Vagina (tissue), 2 donors: ENCODE measurements at places on chromosomes 2 and 18.

GRCh38 chr2:216560838-216561270 is 62.2 kb downstream of the RPL37A start:
- no peak for DNase-seq

DNA sequence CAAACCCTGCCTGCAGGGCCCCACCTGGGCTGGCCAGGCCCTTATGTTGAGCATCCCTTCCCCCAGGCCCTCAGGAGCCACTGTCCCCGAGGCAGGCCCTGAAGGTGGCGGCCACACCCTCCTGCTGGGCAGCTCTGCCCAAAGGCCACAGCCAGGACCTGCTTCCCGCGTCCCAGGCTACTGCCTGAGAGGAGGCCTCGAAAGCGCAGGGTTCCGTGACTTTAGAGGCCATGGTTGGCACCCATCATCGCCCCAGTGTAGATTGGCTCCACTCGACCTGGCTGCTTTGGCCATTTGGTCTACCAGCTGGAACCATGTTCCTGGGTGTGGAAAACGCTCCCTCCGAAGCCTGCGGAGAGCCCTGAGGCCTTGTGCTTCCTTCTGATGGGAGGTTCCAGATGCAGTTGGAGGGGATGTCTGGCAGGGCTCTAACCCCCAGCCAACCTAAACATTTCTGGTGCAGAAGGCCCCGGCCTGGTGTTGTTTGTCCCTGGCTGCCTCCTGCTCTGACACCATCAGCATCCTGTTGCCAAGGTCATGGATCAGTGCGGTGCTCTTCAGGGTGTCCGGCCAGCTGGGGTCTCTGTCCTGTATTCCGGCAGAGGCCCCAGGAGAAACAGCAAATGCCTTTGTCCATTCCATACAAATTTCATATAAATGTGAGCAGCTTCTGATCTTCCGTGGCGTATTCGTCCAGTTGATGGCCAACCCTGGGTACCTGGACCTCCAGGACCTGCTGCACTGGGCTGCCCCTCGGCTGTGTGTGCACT is 14.7 kb downstream of the CAPN10 start:
- no peak for DNase-seq

- no peak for DNase-seq
These were observed 1711.2 kb upstream of the CELF4 start for GRCh38 chr18:39276764-39277163.

DNA sequence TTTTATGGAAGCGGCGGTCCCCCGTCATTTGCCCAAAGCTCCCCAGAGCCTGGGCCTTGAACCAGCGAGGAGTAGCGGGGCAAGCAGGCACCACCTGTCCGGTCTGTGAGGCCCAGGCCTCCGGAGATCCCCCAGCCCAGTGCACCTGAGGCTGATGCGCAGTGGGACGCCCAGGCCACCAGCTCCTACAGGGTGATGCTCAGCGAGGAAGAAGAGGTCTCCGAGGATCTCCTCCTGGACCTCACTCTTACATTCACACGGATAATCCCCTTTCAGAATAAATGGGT is 220.2 kb downstream of the NDUFA10 start:
- no peak for DNase-seq

DNA sequence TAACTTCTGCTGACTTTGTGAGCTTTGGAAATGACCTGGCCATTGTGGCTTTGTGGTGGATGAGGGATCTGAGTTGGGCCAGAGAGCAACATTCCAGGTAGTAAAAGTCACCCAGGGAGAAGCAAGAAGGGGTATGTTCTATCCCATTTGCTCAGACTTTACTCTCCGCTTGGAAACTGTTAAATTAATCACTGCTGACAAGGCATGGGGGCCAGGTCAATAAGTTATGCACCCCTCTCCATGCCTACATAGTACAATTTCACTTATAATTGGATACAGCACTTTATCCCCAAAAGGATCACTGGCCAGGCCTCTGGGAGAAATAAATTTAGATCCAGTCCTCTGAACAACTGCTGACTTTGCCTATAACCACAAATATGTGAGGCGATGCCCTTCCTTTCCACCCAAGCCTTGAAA is 92.1 kb downstream of the RPRM start:
- DNase-seq, result no peak

GRCh38 chr2:120453635-120453998 is 107.7 kb downstream of the INHBB start:
- DNase-seq, result no peak

DNA sequence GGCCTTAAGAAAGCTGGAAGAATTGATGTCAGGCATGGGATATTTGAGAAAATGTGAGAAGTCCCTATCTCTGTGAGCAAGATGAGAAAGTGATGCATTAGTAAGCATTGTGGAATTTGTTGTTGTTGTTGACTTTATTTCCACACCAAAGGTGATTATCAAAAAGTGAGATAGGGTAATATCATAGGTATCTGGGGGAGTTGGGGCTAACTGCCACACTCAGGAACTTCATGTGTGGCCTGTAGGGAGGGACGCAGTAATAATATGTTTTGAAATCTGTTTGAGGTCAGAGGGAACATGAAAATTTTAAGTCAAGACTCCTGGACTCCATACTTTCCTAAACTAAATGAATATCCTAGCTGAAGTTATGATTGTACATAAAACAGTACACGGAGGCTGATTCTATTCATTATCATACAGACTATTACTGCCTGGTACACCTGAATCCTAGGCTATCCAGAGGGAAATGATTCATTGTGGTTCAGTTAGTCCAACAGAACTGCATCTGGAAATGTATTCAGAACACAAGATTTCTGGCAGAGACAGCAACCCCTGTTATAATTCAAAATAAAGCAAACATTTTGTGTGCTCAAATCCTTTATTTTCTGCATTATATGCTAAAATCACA is 304.8 kb downstream of the CPS1 start:
- no peak for DNase-seq

- no peak for DNase-seq
These were observed 63.9 kb downstream of the MDH1 start for GRCh38 chr2:63652652-63652985.

DNA sequence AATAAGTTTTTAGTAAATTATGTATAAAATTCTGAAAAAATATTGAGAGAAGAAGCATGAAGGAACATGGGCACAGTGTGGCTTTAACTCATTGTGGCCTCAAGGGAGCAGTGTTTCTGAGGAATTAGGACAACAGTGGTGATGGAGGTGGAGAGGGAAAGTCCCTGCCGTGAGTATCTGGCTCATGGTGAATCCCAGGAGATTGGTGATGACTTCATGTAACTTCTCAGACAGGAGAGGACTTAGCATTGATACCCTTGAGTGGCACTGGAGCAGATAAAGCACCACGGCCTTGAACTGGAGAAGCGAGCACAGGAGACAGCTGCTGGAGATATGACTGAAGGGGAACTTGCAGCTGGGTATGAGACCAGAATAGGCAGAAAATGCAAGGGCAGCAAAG is 35.0 kb upstream of the LRP1B start:
- DNase-seq, result no peak

DNA sequence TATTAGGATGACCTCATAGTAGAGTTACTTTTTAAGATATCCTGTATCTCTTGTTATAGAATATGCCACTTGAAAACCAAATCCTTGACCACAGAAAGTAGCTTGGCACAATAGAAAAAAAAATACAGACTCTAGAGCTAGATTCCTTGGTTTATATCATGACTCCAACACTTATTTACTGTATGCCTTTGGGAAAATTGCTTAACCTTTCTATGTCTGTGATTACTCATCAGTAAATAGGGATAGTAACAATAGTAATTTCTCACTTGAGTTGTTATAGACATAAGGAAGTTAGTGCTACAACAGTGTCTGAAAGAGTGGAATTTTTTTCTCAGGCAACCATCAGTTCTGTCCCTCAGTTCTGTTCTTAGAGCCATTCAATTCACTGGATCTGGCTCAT is 193.8 kb downstream of the GULP1 start:
- no peak for DNase-seq

GRCh38 chr2:22520369-22521288 is 864.4 kb upstream of the KLHL29 start:
- no peak for DNase-seq

GRCh38 chr18:68564961-68565360 is 149.9 kb downstream of the TMX3 start:
- DNase-seq, result no peak

DNA sequence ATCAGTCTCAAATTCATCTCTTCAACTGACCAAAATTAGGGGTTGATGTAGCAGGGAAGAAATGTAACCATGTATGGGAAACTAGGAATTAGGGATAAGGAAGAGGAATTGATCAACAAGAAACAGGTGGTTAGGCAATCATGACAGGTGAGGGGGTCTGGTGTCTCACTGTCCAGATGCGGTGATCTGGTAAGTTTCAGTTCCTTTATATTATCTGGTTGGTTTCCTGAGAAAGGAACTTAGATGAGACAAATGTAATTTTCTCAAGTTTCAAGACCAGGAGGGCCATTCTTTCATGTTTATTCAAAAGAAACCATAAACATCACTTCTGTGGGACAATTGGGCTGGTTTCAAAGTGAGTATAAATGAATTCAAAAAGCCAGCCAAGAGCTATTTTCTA is 306.2 kb upstream of the KCNJ3 start:
- no peak for DNase-seq

GRCh38 chr2:98134172-98135005 is 47.4 kb downstream of the VWA3B start:
- peak; percentile 64 for DNase-seq

DNA sequence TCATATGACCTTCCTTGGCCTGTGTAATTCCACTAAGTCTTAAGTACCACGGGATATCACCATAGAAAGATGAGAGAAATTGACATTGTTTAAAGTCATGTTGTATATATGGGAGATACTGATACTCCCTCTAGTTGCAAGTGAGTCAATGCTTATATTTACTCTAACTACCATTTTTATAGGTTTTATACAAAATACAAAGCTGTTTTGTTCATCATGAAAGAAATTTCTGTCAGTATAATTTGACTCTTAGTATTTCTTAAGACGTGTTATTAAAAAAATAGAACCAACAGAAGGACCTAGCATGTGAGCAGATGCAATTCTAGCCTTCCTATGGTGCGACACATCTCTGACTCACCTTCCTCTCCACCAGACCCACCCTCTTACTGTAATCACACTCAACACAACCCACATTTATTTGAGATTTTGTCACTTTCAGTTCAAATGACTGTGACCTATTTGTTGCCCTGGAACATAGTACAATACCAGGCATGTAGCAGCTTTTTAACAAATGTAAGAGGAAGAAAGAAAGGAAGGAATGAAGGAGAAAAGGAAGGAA is 453.1 kb downstream of the CMPK2 start:
- no peak for DNase-seq

DNA sequence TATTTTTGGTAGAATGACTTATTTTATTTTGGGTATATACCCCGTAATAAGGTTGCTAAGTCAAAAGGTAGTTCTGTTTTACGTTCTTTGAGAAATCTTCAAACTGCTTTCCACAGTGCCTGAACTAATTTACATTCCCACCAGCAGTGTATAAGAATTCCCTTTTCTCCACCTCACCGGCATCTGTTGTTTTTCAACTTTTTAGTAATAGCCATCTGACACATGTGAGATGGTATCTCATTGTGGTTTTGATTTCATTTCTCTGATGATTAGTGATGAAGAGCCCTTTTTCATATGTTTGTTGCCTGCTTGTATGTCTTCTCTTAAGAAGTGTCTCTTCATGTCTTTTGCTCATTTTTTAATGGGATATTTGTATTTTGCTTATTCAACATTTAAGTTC is 215.2 kb upstream of the TFPI start:
- no peak for DNase-seq

- no peak for DNase-seq
These were observed 38.4 kb downstream of the CYP26B1 start for GRCh38 chr2:72109291-72109690.

DNA sequence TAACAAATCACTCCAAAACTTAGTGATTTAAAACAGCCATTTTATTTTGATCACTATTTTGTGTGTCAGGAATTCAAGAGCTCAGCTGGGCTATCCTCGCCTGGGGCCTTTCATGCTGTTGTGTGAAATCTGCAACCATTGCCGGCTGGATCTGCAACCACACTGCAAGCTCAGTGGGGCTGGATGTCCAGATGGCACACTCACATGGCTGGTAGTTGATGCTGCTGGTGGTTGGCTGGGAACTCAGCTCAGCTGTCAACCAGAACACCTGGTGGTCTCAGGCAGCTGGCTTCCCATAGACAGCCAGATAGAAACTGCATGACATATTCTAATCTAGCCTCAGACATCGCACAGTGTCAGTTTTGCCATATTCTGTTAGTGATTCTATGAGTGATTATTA is 30.6 kb upstream of the AP1S3 start:
- no peak for DNase-seq

DNA sequence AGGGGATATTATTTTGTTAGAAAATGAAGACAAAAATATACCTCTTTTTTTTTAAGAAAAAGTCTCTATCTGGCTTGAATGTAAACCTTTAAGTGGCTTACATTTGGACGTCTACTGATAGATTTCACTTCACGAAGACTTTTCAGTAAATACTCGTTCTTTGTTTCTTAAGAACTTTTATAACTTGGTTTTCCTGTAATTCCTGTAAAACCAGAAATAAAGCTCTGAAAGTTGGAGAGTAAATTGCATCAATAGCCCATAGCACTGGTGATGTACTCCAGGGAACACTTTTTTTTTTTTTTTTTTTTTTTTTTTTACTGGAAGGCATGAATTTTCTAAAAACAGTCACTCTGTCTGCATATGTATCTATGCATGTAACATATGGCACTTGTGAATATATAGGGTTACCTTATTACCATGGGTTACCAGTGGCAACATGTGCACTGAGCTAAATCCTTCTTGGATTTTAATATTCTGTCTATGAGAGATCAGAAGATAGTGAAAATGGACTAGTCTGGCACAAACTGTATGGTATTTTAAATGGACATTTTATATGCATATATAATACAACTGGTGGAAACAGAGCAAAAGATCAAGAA is 309.2 kb upstream of the TCF4 start:
- no peak for DNase-seq

GRCh38 chr2:203376173-203376572 is 48.0 kb downstream of the ABI2 start:
- no peak for DNase-seq

- DNase-seq, result no peak
These were observed 87.7 kb upstream of the LYPD1 start for GRCh38 chr2:132757676-132758075.

- no peak for DNase-seq
These were observed 8.1 kb upstream of the MTX2 start for GRCh38 chr2:176261136-176261535.
